Nasal cavity respiratory epithelium epithelial cell of viscerocranial mucosa (primary cell): ENCODE measurements at places on chromosomes 5 and 9. TPM values are rescaled to one million over a fixed set of nuclear protein-coding genes. Genes with fewer than 3 reads are reported as not detected.

The LCN9 gene
- total RNA-seq, result not detected in 2 replicates

The LYSMD3 gene
- total RNA-seq, result 22.4 and 31.4 TPM in 2 replicates

The GNAQ gene
- total RNA-seq, result 28.4 and 50.5 TPM in 2 replicates

The STK32A gene
- total RNA-seq, result 0.34 and 3.1 TPM in 2 replicates

The TMC1 gene
- total RNA-seq, result 0.71 and 1.0 TPM in 2 replicates

The NR2F1 gene
- 0.71 TPM in 1 of 2 replicates, not detected in the other for total RNA-seq

The CEMIP2 gene
- total RNA-seq, result 35.8 and 52.6 TPM in 2 replicates

The CDH18 gene
- total RNA-seq, result under 0.01 TPM in 1 of 2 replicates, not detected in the other

The KIF24 gene
- 0.34 and 0.43 TPM in 2 replicates for total RNA-seq

The FBP1 gene
- under 0.01 and 0.28 TPM in 2 replicates for total RNA-seq

The TAF1L gene
- total RNA-seq, result under 0.01 TPM in 2 replicates

The ST8SIA4 gene
- under 0.01 and 2.7 TPM in 2 replicates for total RNA-seq

The GAS1 gene
- total RNA-seq, result 0.34 and 3.8 TPM in 2 replicates

The PCDHB14 gene
- total RNA-seq, result 0.34 and 1.7 TPM in 2 replicates

The NRG2 gene
- under 0.01 and 0.07 TPM in 2 replicates for total RNA-seq

The BTNL8 gene
- not detected in 2 replicates for total RNA-seq

The ADAMTS6 gene
- 12.2 and 28.7 TPM in 2 replicates for total RNA-seq

The EGFLAM gene
- 0.93 TPM in 1 of 2 replicates, not detected in the other for total RNA-seq

The RNF20 gene
- total RNA-seq, result 54.0 and 57.8 TPM in 2 replicates

The NDUFS6 gene
- total RNA-seq, result 37.1 and 47.2 TPM in 2 replicates

The ERAP2 gene
- 4.1 and 17.4 TPM in 2 replicates for total RNA-seq
